ENCODE measurements at places on chromosomes 6 and 20.

DNA sequence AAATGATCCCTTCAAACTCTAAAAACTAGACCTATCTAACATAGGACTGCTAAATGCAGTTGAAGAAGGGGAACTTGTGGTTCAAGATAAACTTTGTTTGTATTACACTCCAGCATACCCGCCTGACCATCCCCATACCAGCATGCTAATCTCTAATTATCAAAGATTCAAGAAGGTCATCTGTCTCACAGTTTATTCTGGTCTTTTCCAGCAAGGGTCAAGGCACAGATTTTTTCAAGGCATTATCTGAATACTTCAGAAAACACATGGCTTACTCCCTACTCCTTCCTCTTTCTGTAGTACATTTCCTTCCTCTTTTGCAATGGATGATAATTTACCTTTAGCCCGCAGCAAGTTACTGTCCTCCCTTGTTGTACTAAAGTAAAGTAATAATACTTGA, 174.1 kb downstream of the PKHD1 start:
- DNase-seq, result no peak

GRCh38 chr6:88367248-88367647, 201.1 kb upstream of the CNR1 start:
- no peak for DNase-seq

- DNase-seq, result no peak
Measured at GRCh38 chr6:43468240-43468639, 9.1 kb upstream of the TJAP1 start.

- no peak for DNase-seq
Measured at GRCh38 chr6:102216232-102216631, 822.7 kb downstream of the GRIK2 start.

GRCh38 chr6:139153855-139154254, 19.0 kb downstream of the HECA start:
- no peak for DNase-seq

DNA sequence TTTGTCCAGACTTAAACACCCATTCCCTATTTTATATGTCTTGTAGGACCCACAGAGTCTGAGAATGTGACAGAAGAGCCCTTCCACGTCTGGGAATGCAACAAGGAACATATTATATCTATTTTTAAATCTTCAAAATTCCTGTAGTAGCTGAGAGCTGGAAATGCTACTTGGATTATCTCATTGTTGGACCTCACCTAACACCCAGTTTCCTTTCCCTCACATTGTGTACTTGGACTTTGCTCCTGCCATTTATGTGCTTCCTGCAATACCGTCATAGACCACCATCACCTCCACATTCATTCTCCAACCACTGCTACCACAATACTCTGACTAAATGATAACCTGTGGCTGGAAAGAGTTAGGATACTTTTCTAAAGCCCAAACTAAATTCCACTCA, 335.4 kb downstream of the COL12A1 start:
- DNase-seq, result no peak

DNA sequence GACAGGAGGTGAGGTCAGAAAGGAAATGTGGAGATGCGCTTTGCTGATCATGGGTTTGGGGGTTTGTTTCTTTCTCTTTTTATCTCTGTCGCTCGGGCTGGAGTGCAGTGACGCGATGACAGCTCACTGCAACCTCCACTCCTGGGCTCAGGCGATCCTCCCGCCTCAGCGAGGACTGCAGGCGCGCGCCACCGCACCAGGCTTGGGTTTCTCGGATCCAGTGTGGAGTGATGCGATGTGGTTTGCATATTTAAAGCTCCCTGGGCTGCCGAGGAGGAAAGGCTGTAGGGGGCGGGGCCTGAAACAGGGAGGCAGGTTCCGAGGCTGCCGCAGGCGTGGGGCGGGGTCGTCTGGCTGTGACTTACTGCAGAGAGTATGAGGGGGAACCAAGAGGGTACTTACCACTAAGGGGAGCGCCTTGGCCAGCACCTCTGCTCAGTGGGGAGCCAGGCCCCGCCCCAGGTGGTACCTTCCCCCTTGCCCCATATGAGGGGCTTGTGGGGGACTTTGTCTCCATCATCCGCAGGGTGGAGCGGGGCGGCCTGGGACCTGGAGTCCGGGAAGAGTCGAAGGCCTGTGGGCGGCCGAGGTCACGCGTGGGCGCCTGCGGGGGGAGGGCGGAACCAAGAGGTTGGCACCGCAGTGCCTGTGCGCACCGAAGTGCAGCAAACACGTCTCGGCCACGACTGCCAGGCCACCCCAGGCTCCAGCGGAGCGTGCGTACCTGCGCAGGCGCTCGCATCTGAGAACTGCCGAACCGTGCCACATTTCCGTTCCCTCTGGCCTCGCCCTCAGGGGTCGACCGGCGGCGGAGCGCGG, 12.7 kb upstream of the BAK1 start:
- no peak for DNase-seq

DNA sequence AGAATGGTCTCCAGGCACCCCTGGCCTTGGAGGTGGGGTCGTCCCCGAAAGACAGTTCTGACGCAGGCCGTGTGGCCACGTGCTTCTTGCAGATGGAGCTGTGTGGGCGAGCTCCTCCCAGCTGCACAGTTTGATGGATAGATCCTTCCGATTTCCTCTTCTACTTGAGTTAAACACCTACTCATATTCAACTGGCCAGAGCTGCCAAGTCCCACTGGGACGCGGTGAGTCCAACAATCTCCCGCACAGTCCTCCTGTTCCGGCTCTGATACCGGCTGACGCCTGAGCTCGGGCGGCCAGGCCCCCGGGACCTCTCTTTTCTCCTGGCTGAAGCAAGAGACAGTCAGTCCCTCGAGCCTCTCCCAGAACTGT, 57.9 kb upstream of the DACT2 start:
- DNase-seq, result no peak

DNA sequence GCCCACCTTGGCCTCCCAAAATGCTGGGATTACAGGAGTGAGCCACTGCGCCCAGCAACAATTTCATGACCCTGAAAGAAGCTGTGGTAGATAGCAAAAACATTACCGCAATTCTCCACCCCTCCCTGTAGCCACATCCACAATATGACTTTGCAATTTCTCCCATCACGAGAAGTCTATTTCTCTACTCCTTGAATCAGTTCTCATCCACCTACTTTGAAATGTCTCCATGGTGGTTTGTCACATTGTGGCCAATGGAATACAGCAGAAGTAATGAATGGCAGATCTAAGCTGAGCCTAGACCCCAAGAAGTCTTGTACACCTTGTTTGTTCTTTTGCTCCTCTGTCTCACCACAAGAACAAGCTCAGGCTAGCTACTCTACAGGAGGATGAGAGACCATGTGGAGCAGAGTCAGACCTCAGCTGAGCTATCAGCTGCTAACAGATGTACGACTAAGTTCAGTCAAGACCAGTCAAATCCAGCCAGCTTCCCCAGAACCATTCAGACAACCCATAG, 6.3 kb downstream of the OXT start:
- DNase-seq, result no peak

DNA sequence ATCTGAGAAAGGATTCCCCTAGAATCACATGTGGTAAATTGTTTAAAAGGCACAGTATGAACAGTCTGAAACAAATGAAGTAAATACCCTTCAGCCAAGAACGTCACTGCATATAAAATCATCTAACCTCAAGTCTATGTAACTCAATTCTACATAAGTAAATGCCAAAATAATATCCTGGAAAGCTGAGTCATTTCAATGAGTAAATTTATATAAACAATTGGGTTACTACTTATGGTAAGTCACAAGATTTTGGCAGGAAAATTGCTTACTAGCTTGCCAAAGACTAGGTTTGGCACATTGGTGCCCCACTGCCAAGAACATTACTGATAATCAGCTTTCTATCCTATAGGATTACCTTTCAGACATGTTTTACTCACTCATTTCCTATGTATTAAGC, 8.4 kb downstream of the GMDS start:
- no peak for DNase-seq

GRCh38 chr6:105909106-105909505, 177.0 kb upstream of the PRDM1 start:
- no peak for DNase-seq

- no peak for DNase-seq
Measured at GRCh38 chr6:16405375-16405774, 167.0 kb downstream of the GMPR start.

DNA sequence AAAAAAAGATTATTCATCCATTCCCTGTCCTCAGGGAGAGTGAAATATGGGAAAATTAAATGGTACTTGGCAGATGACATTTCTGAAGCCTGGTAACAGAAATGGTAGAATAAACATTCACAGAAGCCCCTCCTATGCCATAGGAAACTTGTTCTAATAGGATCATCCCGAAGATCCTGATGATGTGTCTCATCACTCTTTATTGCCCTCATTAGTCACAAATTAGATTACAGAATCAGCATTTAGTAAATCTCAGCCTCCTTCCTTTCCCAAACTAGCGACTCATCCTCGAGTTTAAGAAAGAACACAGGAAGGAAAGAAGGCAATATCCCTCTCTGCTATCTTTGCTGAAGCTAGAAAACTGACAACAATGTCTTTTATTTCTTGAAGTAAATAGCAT, 154.4 kb downstream of the TMEM200A start:
- no peak for DNase-seq

GRCh38 chr20:43564455-43564854, 5.6 kb downstream of the SGK2 start:
- no peak for DNase-seq

DNA sequence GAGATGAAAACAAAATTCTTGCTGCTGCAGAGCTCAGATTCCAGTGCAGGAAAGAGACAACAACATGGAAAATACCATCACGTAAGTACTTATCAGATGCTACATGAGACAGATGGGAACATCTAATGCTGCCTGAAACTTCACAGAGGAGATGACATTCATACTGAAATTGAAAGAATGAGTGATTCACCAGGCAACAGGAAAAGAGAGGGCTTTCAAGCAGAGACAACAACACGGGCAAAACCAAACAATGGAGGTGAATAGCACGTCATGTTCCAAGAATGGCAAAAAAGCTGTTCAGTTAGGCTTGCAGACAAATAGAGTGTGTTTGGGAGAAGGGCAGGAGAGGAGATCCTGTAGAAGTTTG, 39.3 kb downstream of the GTF2H5 start:
- DNase-seq, result no peak

DNA sequence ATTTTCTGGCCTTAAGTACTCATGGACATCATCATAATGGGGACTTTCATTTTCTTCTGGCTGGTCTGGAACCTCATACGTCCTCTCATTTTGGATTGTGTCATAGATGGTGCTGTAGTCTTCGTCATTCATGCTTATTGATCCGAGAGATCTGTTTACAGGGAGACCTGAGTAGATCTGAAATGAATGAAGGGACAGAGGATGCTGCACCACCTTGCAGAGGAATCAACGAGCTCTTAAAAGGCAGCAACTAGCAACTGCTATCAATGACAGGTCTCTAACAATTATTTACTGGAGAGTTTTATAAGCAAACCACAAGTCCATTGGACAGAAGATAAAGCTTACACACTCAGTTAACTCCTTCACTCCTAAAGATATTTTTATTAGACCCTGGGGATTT, 49.7 kb upstream of the ENPP4 start:
- DNase-seq, result no peak

GRCh38 chr6:99026135-99026534, 78.4 kb upstream of the FBXL4 start:
- DNase-seq, result no peak

Data from activated naive CD4-positive, alpha-beta T cell (primary cell).